ENCODE measurements at places on chromosomes 1 and 21.

GRCh38 chr1:63758791-63759190 lies 15.0 kb upstream of the ROR1 start:
- no peak for DNase-seq

- no peak for DNase-seq
Measured at GRCh38 chr1:18413541-18414305, 67.0 kb upstream of the KLHDC7A start.

- no peak for DNase-seq
Measured at GRCh38 chr1:225881081-225881958, 860 bp downstream of the TMEM63A start.

DNA sequence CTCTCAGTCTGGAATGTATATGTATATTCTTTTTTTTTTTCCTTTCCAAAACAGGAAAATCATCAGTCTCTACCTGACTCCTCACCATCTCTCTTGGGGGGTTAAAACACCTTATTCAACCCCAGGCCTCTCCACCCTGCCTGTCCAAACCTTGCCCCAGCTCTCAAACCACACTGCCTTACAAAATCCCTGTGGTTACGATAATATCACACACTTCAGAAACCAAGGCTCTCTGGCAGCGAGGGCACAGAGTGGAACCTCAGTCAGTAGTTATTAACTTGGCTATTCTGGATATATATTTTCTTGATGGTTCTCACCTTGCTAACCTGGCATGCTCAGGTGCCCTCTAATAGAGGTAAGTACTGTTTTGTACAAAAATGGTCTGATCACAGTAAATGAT lies 24.7 kb downstream of the KIAA0040 start:
- DNase-seq: no peak

GRCh38 chr1:37098237-37098636 lies 63.9 kb upstream of the GRIK3 start:
- DNase-seq: no peak

DNA sequence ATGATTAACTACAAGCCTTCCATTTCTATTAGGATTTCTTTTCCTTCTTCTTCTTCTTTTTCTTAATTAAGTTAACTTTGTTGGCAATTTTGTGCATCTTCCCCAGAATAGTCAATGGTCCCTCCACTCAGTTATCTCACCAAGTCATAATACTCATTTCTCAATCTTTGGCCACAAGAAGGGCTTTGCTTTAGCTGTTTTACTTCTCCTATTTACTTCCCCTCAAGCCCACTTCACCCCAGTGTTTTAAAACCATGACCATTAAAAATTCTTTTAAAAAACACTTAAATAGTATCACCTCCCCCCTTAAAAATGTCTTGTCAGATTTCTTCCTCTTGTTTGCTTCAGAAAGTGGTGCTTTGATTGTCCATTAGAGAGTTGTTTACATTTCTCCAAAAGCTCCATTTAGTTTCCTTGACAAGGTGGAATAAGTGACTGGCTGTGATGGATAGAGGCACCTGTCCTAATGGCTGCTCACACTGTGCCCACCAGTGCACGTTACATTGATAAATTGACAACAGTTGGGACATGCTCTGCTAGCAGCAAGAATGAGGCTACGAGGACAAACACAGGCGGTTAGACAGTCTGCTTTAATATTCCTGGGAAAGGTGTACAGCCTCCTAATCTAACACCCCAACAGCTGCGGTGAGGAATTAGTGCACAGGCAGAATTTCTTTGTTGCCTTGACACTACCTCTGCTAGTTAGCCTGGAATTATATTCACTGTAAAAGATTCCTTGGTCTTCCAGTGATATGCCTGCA lies 354.7 kb downstream of the LMO4 start:
- DNase-seq: no peak

DNA sequence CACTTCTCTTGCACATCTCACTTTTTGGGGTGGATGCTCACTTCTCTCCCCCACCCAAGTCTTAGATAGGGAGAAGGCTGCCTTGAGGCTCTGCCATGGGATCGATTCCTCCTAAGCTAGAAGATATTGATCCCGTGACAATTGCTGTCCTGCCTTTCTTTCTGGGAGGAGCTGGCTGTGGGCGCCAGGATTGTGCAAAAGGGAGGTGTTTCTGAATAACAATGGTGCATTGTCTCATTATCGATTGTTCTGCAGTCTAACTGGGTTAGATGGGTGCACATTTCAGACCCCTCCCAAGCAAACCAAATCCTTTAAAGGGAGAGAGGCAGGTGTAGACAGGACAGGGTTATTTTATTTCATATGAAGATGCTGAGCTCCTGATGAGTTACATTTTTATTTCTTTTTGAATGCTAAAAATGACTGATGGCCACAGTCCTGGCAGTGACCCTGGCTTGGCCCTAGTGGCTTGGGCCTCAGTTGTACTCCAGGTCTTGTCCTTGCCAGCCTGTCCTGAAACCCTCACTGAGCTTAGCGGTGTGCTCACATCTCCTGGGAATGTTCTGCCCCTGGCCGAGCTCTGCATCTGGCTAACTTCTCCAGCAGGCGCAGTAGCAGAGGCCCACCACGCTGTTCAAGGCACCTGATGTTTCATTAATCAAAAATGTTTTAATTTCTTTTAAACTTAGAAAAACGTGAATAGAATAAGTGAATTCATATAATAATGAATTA lies 99.0 kb upstream of the KAZN start:
- no peak for DNase-seq

Measured in occipital lobe (tissue), 3 donors.